Bronchus fibroblast of lung (primary cell): ENCODE measurements at places on chromosomes 7 and 10. TPM values are rescaled to one million over a fixed set of nuclear protein-coding genes. Genes with fewer than 3 reads are reported as not detected.

TMEM196 gene
- under 0.01 TPM in 1 of 2 replicates, not detected in the other for total RNA-seq

CNTNAP2 gene
- total RNA-seq = under 0.01 TPM in 1 of 2 replicates, not detected in the other

MUC3A gene
- total RNA-seq = not detected in 2 replicates

SPDYE5 gene
- not detected in 2 replicates for total RNA-seq
